ENCODE measurements at places on chromosomes 4 and X.

- DNase-seq = no peak
Measured at GRCh38 chr4:128686032-128686465, 123.5 kb upstream of the JADE1 start.

GRCh38 chr4:57490520-57491255, 380.5 kb upstream of the IGFBP7 start:
- no peak for DNase-seq

DNA sequence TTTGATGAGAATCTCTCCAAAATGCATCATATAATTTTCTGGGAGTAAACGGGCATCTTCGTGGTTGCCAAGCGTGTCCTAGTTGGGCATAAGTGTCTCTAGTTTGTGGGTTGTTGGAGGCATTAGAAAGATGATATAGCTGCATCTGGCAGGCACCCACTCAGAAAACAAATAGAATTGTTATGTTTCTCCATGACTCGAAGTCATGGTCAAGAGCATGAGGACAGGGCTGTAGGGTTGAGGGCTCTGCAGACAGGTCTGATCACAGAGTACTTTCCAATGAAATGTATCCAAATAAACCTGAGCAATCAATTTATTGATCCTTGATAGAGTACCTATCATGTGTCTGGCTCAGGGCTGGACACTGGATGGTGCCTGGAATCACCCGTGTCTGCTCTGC, 82.7 kb downstream of the SORCS2 start:
- no peak for DNase-seq

DNA sequence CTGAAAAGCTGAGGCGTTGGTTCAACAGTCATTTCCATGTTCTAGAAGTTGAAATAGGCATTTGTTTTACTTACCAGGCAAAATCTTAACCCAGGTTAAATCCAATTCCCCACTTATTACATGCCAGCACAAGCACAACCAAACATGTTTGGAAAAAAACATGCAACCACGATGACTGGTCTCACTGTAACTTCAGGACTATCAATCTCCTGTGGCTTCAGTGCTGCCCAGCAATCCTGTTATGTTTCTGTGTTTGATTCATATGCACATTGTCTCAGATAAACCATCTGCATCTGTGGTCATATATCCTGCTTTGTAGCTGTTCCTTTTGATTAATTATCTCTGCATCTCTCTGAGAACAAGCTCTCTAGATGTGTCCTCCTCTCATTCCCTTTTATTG, 28.3 kb downstream of the PRDM8 start:
- no peak for DNase-seq

- DNase-seq = no peak
Measured at GRCh38 chr4:23903859-23904438, 14.1 kb upstream of the PPARGC1A start.

GRCh38 chr4:174222266-174222872, 61.1 kb downstream of the FBXO8 start:
- DNase-seq = peak; percentile 39

GRCh38 chr4:45578874-45579273, 545.0 kb downstream of the GABRG1 start:
- no peak for DNase-seq

DNA sequence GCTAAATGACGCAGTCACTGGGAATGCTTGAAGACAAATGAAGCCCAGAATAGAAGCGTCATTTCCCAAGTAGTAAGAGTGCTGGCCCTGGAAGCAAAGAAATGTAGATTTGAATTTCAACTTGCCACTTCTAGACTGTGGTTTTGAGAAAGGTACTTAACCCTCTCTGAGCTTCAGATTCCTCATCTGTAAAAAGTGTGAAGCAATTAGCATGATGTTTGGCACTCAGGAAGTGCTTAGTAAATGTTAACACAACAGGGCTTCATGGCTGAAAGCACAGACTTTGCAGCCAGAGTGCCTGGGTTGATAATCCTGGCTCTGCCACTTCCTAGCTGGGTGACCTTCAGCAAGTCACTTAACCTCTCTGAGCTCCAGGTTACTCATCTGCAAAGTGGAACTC, 147.4 kb upstream of the RPS6KA3 start:
- no peak for DNase-seq

- no peak for DNase-seq
Measured at GRCh38 chr4:7206911-7207567, 14.7 kb downstream of the SORCS2 start.

DNA sequence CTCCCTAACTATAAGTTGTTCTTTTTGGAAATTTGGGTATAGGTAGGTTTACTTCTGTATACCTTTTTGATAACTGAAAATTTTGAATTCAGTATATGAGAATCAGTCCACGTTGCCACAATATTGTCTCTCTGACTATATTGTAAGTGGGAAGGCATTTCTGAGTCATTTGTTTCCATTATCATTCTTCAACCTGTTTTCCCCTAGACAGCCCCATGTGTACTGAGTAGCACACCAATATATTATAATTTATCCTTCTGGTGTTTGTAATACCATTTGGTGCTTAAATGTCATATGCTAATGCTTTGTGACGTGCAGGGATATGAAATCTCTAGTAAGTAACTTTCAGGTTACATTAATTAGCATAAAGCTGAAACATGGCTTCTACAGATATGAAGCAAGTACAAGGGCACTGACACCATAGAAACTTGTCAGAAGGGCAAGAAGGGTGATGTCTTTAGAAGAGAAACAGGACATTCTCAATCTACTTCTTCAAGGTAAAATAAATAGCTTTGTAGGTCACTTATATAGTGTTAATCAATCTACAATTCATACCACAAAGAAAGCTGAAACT, 27.7 kb downstream of the PAK3 start:
- no peak for DNase-seq

DNA sequence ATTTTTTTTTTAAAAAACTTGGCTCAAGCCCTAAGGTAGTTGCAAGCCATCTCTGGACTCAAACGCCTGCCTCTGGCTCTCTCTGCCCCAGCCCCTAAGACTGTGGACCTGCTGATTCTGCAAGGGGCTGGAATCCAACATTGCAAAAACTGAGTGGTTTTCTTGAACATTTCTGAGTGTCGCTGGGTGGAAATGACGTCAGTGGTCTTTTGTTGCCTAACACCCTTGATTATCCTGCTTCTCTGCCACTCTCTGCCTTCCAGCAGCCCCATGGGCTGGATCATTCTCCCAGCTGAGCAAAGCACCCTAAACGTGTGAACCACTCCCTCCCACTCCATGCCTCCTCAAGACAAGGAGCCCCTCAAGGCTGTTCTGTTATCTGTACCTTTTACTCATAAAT, 16.6 kb downstream of the BST1 start:
- DNase-seq = no peak

GRCh38 chr4:168667376-168667775, 170.5 kb downstream of the PALLD start:
- DNase-seq = no peak

DNA sequence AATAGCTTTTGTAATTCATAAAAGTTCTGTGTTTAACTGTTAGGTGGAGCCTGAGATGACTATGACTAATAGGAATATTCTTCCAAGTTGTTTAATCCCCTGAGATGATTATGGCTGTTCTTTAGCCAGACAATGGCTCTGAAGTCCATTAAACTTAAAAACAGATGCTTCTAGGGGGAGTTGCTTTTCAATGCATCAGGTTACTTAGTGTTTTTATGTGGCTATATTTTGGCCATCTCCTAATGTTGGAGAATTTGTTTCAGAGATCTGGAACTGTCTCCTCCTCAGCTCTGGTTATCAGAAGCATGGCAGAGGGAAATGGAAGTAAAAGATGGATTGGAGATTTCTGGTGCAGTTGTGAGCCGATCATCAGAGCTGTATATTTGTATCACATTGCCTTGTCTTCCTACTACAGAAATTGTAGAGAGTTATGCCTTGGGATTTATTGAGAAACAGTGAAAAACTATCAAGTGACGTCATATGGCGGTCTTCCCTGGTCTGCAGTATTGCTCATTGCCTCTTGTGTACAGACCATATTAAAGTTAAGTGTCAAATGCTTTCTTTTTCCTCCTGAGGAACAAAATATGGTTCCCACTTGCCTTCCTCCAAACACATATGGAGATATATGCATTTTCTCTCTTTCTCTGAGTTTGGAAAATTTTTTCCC, 29.8 kb downstream of the SGMS2 start:
- DNase-seq = no peak

DNA sequence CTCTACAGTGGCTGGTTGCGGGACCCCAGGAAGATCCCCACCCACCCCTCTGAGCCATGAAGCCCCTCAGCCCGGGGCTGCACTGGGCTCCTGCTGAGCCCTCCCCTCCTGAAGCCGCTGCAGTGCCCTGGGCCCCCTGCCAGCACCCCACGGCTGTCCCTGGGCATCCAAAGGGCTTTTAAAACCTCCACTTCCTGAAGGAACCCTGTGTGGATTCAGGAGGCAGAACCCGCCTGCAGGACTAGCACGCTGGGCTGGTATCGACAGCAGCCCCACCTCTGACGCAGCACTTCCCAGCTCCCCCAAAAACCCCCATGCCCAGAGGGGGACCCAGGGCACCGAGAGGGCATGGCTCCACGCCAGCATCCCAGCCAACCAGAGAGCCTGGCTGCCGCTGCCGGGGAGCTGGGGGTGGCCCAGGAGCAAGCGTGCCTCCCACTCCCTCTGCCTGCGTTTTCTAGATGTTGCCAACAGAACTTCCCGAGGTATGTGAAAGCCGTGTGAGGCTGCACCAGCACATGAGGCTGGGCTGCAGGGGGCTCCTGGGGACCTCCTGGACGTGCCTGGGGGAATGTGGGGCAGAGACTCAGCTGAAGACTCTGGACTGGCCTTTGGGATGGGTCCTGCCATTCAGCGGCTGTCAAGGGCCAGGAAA, 6.3 kb downstream of the MXD4 start:
- no peak for DNase-seq

DNA sequence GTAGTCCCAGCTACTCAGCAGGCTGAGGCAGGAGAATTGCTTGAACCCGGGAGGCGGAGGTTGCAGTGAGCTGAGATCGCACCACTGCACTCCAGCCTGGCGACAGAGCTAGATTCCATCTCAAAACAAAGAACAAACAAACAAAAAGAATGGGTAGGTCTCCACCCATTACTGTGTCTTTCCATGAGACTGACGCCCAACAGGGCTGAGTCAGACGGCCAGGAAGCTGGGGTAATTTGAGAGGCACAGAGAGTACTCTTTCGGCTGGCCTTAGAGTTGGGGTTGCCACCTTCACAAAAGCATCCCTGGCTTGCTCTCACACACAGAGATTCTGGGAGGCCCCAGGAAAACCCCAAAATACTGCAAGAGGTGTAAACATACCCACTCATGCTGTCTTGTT, 72.0 kb upstream of the DHRSX start:
- DNase-seq = no peak

GRCh38 chrX:135697601-135698000, 15.8 kb upstream of the CT45A1 start:
- no peak for DNase-seq

DNA sequence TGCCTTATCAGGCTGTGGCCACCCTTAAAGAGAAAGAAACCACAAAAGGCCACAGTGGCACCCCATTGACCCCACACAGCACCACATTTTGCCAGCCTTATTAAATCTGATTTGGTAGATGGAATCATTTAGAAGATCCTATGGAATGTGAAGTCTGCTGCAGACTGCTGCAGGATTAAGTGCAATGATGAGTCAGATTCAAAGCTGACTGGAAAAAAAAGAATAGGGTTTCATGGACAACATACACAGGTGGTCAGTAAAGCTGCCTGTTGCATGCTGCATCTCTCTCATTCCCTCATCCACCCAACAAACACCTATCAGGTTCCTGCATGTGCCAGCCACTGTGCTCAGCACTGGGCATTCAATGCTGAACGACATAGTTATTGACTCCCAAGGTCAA, 56.6 kb downstream of the CHST7 start:
- no peak for DNase-seq

GRCh38 chr4:173766171-173766600, 236.2 kb upstream of the HAND2 start:
- DNase-seq = no peak

- DNase-seq = no peak
Measured at GRCh38 chr4:74433541-74434172, 11.3 kb upstream of the AREG start.
